ENCODE measurements at places on chromosomes 5 and 9. TPM values are rescaled to one million over a fixed set of nuclear protein-coding genes. Genes with fewer than 3 reads are reported as not detected.

The PTPDC1 gene
- 11.3 TPM for total RNA-seq

The MEGF10 gene
- total RNA-seq = 13.7 TPM

The DAB2 gene
- 19.9 TPM for total RNA-seq

The IFNA13 gene
- total RNA-seq = not detected

The TRIM41 gene
- 5.9 TPM for total RNA-seq

The DELE1 gene
- 35.8 TPM for total RNA-seq

The GARNL3 gene
- total RNA-seq = 2.5 TPM

GRCh38 chr9:86754581-86755560, 192.4 kb downstream of the GAS1 start:
- no peak for DNase-seq

DNA sequence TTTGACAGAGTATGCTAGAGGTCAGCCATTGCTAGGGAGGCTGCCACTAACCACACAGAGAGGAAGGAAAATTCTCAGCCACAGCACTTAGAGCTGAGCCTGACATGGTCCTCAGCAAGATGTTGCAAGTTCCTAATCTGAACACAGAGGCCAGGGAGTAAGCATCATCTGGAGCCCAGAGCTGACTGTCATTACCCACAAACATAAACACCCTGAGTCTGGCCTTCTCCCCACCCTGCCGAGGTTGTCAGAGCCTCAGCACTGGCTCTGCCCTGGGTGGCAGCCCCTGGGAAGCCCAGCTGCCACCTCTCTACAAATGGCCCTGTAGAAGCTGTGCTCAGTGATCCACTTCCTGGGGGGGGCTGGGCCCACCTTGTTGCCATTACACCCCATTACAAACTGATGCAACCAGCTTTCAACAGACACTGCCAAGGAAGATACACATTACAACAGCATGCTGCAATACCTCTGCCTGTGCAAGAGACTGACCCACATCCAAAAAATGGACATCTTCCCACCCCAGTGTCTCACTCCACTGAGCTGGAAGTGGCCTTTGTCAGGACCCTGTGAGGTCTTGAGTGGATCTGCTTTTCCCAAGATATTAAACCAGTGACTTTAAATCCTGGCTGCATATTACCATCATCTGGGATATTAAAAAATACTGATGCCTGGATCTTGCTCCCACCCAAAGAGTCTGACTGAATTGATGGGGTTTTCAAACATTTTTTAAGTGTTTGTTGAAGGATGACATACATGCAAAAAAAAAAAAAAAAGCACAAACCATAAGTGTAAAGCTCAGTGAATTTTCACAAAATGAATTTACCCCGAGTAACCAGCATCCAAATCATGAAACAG, 33.0 kb downstream of the IRF1 start:
- peak; percentile 88 for DNase-seq

GRCh38 chr9:34884747-34885189, 73.3 kb upstream of the PHF24 start:
- peak; percentile 9 for DNase-seq

DNA sequence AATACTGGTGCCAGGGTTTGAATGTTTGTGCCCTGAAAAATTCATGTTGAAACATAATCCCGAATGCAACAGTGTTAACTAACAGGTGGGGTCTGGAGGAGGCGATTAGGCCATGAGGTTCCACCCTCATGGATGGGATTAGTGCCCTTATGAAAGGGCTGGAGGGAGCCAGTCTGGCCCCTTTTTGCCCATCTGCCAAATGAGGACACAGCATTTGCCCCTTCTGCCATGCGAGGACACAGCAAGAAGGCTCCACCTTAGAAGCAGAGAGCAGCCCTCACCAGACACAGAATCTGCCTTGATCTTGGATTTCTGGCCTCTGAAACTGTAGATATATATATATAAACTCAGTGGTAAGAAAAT, 32.6 kb upstream of the RNF130 start:
- DNase-seq = no peak

DNA sequence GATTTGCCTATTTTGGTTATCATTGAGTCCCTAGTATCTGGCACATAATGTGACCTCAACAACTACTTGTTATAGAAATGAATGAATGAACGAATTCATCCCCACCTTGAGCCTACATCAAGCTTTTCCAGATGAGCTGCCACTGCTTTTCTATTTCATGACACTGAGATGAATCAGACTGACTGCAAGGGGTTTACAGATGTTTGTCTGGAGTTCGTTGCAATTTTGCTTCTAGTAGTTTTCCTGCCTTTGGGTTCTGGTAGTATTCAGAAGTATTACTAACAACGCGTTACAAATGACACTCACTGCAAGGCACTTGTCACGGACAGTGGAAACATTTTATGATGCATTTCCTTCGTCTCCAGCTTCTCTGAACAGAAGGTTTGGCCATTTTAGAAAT, 222.3 kb downstream of the CD180 start:
- DNase-seq = peak; percentile 24

DNA sequence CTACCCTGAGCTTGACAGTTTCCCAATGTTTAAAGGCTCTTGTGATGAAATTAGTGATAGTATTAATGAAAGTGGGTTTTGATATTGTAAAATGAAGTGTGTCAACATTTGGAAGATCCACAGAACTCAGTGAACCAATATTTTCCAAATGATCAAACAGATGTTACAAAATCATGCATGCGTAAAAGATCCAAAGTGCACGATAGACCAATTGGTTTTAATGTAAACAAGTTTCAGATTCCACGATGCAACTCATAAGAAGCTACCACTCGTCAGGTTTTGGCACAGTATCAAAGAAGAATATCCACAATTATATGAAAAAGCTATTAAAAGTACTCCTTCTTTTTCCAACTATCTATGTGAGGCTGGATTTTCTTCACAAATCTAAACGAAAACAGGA, 82.3 kb downstream of the SLC38A9 start:
- no peak for DNase-seq

DNA sequence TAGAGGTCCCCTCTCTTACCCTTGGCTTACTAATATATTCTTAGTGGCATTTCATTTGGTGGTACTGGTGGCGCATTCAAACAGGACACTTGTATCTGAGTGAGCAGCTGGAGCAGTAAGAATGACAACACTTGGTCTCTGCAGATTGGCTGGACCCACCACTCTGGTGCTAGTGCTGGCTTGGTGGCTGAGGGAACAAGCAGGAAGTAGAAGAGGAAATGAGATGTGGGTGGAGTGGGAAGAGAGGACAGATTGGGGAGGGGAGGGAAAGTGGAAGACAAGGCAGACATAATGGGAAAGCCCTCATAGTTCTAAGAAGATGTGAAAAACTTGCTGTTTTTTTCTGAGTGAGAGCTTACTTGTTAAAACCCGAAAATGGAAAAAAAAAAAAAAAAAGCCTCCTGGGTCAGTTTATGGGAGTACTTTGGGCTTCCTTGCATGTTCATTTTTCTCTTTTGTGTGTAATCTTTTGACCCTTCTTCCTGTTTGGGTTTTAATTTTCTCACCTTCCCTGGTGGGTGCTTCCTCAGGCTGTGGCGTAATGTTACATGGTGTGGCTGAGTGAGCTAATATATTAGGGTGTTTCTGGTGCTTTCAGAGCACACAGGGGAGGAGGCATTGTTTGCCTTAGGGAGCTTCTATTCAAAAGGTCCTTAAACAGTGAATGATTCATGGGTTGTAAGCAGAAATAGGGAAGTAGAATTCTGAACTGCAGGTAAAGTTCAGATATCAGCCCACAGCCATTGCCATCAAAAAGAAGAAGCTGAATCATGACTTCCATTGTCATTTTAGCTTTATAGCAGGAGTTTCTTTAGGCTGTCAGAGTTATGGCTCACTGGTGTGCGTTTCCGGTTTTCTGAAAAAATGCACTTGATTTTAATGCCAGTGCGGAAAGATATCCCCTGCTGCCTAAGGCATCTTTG, 52.3 kb downstream of the TLE4 start:
- DNase-seq = peak; percentile 15

DNA sequence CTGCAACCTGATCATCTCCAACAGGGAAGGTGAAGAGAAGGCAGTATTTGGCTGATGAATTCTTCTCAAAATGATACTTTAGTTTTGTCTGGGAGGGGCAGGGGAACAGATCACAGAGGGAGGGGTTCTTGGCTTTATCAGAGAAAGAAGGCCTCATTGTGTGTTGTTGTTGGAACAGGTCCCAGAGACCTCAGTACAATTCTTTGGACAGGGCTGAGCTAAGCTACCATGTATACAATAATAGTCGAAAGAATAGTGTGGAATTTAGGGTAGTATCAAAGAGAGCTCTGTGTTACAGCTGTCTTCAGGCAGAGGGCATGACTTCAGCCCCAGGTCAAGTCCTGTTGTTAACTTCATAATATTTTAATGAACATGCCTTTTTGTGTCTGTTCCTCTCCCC, 39.9 kb downstream of the ARHGAP26 start:
- no peak for DNase-seq

DNA sequence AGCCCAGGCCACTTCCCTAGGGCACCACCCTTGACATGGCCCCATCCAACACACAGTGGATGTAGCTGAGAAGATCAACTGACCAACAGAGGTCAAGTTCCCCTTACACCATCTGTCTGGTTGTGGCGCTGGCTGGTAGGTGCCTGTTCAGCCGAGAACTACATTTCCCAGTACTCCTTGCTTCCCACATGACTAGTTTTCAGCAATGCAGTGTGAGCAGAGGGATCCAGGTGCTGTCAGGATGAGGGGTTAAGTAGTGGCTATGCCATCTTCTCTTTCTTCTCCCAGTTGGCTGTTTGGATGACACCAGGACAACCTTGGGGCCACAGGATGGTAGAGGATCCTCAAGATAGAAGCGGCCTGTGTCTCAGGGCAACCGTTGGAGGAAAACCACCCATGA, 48.6 kb upstream of the SH3PXD2B start:
- DNase-seq = peak; percentile 7

DNA sequence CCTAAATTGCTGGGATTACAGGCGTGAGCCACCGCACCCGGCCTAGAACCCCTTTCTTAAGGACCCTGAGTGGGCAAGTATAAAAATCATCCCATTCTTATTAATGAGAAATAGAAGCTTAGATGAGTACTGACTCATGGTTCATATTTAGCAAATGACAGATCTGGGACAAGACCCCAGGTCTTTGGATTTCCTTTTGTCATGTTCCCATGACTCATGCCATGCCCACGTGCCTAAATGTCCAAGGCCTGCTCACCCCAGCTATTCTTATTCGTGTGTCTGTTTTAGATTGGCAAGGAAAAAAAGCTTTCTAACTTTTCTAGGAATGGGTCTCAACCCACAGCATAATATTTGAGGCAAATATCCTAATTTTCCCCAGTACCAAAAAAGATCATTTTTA, 57.7 kb upstream of the RPS23 start:
- peak; percentile 66 for DNase-seq

GRCh38 chr5:29193972-29194371, 1999.5 kb upstream of the CDH6 start:
- no peak for DNase-seq

- peak; percentile 46 for DNase-seq
Measured at GRCh38 chr9:72445306-72445995, 76.0 kb upstream of the TMC1 start.

Data from RPMI7951 (cell line).